Psoas muscle (tissue), 8 donors: ENCODE measurements at places on chromosomes 12 and 14. TPM values are rescaled to one million over a fixed set of nuclear protein-coding genes. Genes with fewer than 3 reads are reported as not detected.

- no peaks in the 10 kb centered on the region for H3K36me3 ChIP-seq
- H3K4me3 ChIP-seq, result peak overlapping the region; percentile 87
- no peak overlapping the region for H3K27ac ChIP-seq
- H3K27me3 ChIP-seq, result no peaks in the 10 kb centered on the region
- H3K4me1 ChIP-seq, result peaks cover 19% of the 10 kb centered on the region
- DNase-seq, result no peak
These were observed 890 bp upstream of the BCL7A start for GRCh38 chr12:122020795-122021192.

DNA sequence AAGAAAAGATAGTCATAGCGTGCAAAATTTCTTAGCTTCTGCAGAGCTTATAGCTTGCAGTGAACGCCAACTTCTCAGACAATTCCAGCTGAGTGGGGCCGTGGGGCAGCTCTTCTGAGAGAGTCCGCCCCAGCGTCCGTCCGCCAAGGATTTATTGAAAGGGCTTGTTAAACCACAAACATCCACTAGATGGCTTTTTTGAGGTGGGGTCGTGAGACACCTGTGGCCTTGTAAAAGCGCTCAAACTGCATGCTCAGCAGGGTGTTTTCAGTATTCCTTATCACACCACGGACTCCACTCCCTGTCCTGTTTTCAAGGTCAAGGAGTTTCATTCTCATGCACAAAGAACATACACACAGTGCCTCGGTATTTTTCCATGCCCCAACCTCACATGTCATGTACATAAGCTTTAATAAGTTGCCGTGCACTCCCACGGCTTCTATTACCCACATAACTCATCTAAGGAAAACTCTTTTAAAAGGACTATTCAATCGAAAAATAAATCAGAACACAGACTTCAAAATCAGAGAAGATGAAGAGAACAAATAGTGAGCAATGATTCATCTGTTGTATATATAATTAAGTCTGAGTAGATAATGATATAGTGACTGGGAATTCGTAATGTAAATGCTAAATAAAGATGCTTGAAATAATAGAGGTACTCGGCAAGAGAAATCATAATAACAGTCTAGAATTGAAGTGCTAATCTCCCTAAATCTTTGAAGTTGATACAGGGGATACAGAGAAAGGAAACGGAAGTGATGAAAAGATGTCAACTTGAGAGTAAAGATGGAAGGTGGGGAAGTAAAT lies 46.7 kb downstream of the WBP11 start:
- no peak for DNase-seq
- H3K36me3 ChIP-seq, result no peaks in the 10 kb centered on the region
- H3K27me3 ChIP-seq, result no peaks in the 10 kb centered on the region
- no peaks in the 10 kb centered on the region for H3K4me1 ChIP-seq

DNA sequence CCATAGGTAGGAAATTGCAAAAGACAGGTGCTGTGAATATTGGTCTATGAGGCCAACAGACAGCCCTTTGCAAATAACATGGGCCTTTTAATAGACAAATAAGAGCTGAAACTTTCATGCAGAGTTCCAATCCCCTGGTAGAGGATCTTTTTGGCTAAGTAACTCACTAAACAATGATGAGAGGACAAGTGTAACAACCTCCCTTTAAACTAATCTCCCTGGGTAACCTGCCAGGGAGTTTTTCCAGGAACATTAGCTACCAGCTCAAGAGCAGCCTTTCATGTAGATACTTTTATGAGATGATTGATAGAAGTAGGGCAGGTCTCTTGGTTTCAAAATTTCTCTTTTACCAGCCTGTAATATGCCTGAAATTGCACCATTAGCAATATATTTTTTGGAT lies 13.8 kb upstream of the CACNA1C start:
- H3K4me3 ChIP-seq, result no peak overlapping the region
- no peaks in the 10 kb centered on the region for H3K36me3 ChIP-seq
- H3K27ac ChIP-seq, result no peak overlapping the region
- H3K4me1 ChIP-seq, result peaks cover 13% of the 10 kb centered on the region

- no peaks in the 10 kb centered on the region for H3K27me3 ChIP-seq
- H3K4me1 ChIP-seq, result peaks cover 55% of the 10 kb centered on the region
- H3K27ac ChIP-seq, result peak overlapping the region; percentile 67
- H3K36me3 ChIP-seq, result peaks cover 6% of the 10 kb centered on the region
- no peak overlapping the region for H3K4me3 ChIP-seq
These were observed 19.4 kb downstream of the LPCAT3 start for GRCh38 chr12:6998715-6999451.

DNA sequence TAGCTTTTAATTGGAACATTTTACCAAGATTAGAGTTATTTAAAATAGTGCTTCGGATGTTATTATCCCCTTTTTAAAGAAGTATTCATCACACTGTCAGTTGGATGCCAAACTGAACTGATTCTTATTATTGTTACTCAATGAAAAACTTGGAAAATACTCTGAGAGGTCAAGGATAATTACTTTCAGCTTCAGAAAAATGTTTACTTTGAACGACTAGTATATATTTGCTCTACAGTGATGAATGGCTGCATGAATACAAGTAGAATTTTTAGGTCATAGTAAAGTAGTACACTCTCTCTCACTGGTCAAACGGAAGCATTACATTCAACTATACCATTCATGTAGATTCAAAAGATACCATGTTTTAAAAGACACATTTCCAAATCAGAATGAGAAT lies 269.2 kb downstream of the CCDC91 start:
- H3K27me3 ChIP-seq, result no peaks in the 10 kb centered on the region
- H3K4me1 ChIP-seq, result no peaks in the 10 kb centered on the region
- no peak for DNase-seq
- H3K4me3 ChIP-seq, result no peak overlapping the region

The GSG1 gene
- total RNA-seq, result not detected

GRCh38 chr12:85244561-85244960 lies 35.5 kb upstream of the ALX1 start:
- no peaks in the 10 kb centered on the region for H3K36me3 ChIP-seq
- DNase-seq, result no peak
- H3K27ac ChIP-seq, result no peak overlapping the region
- no peaks in the 10 kb centered on the region for H3K27me3 ChIP-seq

DNA sequence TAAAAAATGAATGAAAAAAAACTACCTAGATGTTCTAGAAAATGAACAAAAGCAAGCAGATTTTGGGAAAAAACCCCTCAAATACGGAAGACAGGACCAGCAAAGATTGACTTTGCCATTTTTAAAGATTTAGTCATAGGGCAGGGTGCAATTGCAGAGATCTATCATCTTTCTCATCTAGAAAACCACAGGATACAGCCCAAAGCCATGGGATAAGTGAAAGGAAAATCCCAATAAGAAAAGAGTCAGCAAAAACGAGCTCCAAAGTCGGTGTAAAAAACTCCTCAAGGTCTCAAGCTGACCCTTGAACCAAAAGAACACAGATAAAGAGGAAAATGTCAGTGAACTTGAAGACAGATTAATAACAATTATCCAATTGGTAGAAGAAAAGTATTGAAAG lies 28.0 kb downstream of the CEP290 start:
- no peaks in the 10 kb centered on the region for H3K27me3 ChIP-seq
- H3K27ac ChIP-seq, result no peak overlapping the region
- no peak overlapping the region for H3K4me3 ChIP-seq
- DNase-seq, result no peak
- H3K36me3 ChIP-seq, result no peaks in the 10 kb centered on the region
- H3K4me1 ChIP-seq, result no peaks in the 10 kb centered on the region

DNA sequence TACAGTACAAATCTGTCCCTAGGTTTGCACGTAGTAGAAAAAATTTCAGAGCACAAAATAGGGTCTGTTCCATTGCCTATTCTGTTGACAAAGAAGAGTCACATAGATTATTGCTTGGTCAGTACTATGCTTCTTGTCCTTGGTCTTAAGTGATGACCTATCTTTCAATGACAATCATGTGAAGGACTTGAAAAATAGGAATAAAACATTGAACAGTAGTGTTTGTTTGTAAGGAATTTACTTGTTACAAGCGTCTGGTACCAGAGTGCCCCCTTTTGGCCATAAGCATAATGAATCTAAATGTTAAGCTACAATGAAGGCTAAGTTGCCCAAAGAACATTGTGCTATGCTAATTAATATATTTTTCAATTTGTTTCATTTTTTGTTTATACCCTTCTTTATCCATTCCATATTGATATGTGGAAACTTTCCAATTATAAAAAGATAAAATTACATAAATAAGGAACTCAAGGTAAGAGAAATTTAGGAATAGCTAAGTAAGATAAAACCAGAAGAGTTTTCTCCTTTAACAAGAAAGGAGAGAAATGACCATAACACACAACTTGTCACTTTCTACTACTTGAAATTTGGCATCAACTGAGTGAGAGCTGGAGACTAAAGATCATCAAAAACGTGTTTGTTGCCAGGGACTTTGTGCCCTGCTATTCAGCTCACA lies 204.7 kb downstream of the EPS8 start:
- DNase-seq, result no peak
- H3K36me3 ChIP-seq, result no peaks in the 10 kb centered on the region
- H3K27ac ChIP-seq, result no peak overlapping the region
- no peaks in the 10 kb centered on the region for H3K27me3 ChIP-seq
- no peaks in the 10 kb centered on the region for H3K4me1 ChIP-seq
- H3K4me3 ChIP-seq, result no peak overlapping the region

The PRB4 gene
- total RNA-seq, result not detected

GRCh38 chr14:79077096-79077495 lies 906.9 kb downstream of the NRXN3 start:
- DNase-seq, result no peak
- no peak overlapping the region for H3K27ac ChIP-seq
- no peaks in the 10 kb centered on the region for H3K4me1 ChIP-seq
- no peak overlapping the region for H3K4me3 ChIP-seq
- no peaks in the 10 kb centered on the region for H3K27me3 ChIP-seq

DNA sequence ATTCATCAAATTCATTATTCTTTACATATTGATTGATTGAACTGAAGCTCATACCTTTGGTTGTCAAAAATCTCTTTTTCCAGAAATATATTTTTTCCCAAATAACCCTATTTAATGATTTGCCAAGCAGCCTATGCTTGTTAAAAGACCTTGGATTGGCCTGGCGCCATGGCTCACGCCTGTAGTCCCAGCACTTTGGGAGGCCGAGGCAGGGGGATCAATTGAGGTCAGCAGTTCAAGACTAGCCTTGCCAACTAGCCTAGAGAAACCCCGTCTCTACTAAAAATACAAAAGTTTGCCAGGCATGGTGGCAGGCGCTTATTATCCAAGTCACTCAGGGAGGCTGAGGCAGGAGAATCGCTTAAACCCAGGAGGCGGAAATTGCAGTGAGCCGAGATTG lies 165.1 kb upstream of the MGAT4C start:
- no peaks in the 10 kb centered on the region for H3K4me1 ChIP-seq
- no peak for DNase-seq
- H3K27ac ChIP-seq, result no peak overlapping the region
- no peaks in the 10 kb centered on the region for H3K36me3 ChIP-seq

The CD69 gene
- 0.49 TPM for total RNA-seq

- no peak for DNase-seq
- no peaks in the 10 kb centered on the region for H3K27me3 ChIP-seq
- H3K27ac ChIP-seq, result no peak overlapping the region
- no peaks in the 10 kb centered on the region for H3K36me3 ChIP-seq
These were observed 330.1 kb upstream of the PRICKLE1 start for GRCh38 chr12:42919691-42920090.
